ENCODE measurements at places on chromosomes 4 and X.

- no peak for DNase-seq
Measured at GRCh38 chrX:152177497-152178269, 39.3 kb upstream of the MAGEA10 start.

DNA sequence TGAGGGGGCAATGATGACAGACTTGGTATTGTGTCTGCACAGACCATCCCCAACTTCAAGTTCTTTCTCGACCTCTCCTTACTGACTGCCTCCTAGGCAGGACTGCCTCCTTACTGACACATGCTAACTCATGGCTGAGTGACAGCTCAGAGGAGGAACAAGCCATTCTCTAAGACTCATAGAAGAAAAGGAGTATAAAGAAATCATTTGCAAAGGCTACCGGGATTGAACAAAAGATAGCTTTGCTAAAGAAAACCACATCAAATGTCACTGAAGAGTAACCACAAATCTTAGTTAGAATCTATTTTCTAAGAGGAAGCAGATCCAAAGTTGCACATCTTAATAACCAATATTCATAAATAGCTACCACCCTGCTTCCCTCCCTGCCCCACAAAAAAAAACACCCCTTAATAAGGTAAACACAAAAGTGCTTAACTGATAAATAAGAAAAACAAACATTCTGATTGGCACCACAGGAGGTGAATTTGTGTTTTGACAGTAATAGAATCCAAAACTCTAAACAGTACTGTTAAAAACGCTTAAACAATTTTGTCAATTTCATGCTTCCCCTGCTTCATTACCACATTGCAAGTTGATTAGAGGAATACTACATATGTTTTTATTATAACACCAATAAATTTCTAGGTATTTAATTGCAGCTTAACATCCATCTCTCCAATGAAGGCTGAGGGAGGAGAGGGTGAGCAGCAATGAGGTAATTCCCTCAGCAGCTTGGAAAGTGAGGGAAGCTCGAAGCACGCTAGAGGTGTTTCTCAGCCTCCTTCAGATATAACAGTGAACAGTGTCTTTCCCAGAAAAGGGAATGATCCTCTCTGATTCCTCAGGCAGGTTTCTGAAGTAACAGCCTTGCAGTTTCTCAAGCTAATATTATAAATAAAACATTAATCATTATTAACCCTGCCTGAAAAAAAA is 160.0 kb downstream of the HNRNPD start:
- DNase-seq: no peak

GRCh38 chr4:182089326-182089725 is 153.9 kb upstream of the TENM3 start:
- DNase-seq: no peak

GRCh38 chr4:165606465-165607205 is 227.8 kb downstream of the CPE start:
- DNase-seq: no peak

GRCh38 chrX:132750331-132751062 is 207.9 kb downstream of the HS6ST2 start:
- no peak for DNase-seq

DNA sequence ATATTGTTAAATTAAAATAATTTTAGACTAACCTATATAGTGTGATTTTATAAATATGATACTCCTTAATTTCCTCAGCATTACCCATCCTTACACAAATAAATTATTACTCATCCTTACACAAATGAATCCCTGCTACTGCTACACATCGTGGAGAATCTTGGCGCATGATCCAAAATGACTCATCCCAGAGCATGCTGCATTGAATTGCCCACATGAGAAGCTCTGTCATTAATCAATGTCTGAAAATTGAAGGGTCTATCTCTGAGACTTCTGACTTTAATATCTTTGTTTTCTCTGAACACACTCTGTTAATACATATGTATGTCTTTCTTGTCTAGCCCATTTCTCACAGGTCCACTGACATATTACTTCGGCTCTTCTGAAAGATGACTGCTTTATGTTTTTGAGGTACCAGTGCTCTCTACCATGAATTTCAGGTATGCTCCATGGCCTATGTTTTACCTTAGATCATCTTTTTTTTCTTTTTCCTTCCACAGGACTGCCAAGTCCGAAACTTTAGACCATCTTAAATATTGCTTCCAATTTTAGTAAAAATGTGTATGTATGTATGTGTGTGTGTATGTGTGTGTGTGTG is 15.7 kb upstream of the DUSP21 start:
- no peak for DNase-seq

- no peak for DNase-seq
Measured at GRCh38 chr4:3871881-3872833, 106.0 kb downstream of the ADRA2C start.

- no peak for DNase-seq
Measured at GRCh38 chrX:19782419-19782818, 105.0 kb downstream of the SH3KBP1 start.

All from NCI-H187 (cell line).